ENCODE measurements at places on chromosomes 3 and 15. TPM values are rescaled to one million over a fixed set of nuclear protein-coding genes. Genes with fewer than 3 reads are reported as not detected.

The SCN11A gene
- total RNA-seq = 0.11 TPM

GRCh38 chr15:79008659-79009058, 63.8 kb upstream of the CTSH start:
- DNase-seq = no peak

The GALK2 gene
- 10.7 TPM for total RNA-seq

DNA sequence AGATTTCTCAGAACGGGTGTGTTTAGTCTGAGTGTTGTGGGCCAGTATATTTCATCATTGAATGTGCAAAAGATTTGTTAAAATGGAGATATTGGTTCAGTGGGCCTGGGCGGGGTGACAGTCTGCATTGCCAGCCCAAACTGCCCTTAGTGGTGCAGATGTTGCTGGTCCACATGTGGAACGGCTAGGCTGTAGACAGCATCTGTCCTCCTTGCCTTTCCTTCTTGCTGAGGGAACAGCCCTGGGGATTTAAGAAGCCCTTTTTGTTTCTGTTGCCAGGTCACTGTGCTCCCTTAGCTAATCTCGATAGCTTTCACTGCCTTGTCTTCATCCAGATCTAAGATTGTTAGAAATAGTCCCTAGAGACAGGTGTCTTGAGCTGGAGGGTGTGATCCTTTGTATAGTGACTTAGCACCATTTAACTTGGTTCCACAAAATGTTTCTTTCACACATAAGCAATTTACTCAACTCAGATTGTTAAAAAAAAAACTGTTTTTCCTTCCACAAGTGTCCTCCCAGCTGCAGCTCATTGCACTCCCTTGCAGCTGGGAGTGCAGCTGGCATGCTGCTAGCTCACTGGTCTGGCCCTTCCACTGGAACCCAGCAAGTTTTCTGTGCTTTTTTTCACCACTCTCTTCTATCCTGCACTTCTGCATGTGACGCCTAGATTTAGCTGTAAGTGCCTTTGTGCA, 37.5 kb downstream of the GAP43 start:
- DNase-seq = no peak

DNA sequence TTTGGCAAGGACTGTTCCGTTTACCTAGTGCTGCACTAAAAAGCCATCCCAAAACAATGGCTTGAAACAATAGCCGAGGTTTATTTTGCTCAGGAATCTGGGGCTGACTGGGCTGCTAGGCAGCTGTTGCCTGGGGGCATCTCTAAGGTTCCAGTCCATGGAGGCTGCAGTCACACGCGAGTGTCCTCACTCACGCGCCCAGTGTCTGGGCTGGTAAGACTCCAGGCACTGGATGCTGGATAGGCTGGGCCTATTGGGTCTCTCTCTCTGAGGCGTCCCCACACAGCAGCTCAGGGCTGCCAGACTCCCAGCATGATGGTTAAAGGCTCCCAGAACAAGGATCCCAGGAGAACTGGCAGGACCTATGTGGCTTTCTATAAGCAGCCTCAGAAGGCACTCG, 34.2 kb downstream of the ALS2CL start:
- no peak for DNase-seq

GRCh38 chr15:67863442-67863987, 23.7 kb upstream of the RNU6-1 start:
- peak; percentile 79 for DNase-seq

The CISH gene
- 5.6 TPM for total RNA-seq

DNA sequence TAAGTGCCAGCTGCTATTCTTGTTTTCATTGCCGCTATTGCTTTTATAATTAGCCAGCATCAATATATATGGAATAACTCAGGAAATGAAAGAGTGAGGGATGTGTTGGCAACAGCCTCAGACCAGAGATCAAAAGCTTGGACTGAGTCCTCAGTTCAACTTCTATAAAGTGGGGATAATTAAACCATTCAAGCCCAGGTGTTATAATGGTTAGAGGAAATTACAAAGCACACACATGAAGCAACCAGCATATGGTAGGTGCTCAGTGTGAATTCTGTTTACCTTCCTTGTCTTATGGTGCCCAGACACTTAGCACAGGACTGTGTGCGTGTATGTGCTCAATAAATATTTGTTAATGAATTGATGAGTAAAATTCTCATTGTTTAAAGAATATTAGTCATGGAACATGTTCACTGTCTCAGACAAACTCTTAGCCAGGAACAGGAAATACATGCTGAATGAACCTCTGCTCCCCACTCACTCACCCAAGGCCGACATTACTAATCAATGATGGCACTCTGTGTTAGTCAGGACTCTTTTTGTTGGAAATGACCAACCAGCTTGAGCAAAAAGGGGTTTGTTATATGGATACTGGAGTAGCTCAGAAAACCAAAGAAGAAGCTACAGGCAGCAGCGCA, 16.7 kb upstream of the CCDC174 start:
- no peak for DNase-seq

The OR4F15 gene
- not detected for total RNA-seq

DNA sequence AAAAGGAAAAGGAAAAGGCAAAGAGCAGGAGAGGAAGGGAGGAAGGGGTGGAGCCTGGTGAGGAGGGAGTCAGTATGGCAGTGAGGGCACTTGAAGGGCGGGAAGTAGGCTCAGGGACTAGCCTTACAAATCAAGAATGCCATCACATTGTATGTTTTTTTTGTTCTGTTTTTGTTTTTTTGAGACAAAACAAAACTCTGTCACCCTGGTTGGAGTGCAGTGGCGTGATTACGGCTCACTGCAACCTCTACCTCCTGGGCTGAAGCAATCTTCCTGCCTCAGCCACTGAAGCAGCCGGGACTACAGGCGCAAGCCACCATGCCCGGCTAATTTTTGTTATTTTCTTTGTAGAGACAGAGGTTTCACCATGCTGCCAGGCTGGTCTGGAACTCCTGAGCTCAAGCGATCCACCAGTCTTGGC, 10.5 kb upstream of the PIK3CB start:
- DNase-seq = no peak

DNA sequence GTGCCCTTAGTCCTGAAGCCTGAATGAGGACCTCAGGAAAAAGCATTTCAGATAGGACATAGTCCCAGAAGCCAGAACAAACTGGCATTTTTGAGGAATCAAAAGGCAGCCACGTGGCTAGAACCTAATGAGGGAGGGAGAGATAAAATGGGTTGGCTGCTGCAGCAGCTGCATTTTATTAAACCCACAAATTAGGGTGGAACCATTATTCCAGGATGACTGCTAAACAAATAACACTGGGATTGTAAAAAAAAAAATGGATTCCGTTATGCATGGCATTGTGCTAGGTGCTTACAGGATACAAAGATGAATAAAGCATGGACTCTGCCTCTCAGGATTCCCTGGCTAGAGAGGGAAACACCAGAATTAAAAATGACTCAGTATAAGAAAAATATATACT, 141.5 kb downstream of the SATB1 start:
- DNase-seq = no peak

The SERINC4 gene
- 0.27 TPM for total RNA-seq

The PODXL2 gene
- total RNA-seq = 3.2 TPM

DNA sequence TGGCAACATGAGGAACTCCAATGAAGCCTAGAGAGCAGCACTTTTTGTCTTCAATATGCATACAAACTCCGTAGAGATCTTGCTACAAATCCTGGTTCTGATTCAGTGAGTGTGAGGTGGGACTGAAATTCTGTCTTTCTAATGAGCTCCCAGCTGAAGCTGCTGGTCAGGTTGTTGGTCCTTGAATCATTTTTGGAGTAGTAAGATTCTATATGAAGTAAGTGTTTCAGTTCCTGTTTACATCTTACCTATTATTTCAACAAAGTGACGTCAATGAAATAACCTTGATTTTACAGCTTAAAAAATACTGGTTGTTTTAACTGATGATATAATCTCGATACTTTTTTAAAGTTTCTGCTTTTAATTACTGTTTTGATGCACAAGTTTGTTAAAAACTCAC, 33.9 kb downstream of the SHQ1 start:
- DNase-seq = no peak

DNA sequence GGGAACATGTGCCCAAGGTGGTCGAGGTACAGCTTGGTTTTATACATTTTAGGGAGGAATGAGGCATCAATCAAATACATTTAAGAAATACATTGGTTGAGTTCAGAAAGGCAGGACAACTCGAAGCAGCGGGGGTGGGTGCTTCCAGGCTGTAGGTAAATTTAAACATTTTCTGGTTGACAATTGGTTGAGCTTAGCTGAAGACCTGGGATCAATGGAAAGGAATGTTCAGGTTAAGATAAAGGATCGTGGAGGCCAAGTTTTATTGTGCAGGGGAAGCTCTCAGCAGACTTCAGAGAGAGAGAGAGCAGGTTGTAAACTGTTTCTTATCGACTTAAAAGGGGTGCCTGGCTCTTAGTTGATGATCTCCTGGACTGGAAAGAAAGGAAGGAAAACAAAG, 11.3 kb downstream of the CPN2 start:
- no peak for DNase-seq

- DNase-seq = peak; percentile 32
These were observed 17.3 kb upstream of the FURIN start for GRCh38 chr15:90851114-90851513.

DNA sequence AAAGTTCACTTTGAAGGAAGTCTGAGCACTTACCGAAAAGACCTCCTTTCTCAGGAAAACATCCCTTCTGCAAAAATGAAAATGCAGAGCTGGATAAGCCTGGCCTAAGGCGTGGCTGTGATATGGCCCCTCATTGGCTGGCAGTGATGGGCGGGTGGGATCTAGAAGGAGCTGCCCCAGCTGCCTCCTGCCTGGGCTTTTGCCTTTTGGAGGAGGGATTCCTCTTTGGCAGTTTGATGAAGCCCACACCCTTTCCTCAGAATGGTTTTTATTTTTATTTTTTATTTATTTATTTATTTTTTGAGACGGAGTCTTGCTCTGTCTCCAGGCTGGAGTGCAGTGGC, 4.0 kb upstream of the DZIP1L start:
- DNase-seq = no peak

All from CD8-positive, alpha-beta T cell (primary cell).